ENCODE measurements at places on chromosomes 12 and 14.

- DNase-seq: no peak
Observed at GRCh38 chr14:23707415-23707814, 71.3 kb downstream of the DHRS2 start.

GRCh38 chr14:78611796-78612571, 441.8 kb downstream of the NRXN3 start:
- DNase-seq: no peak

- DNase-seq: no peak
Observed at GRCh38 chr12:63304887-63305316, 153.9 kb upstream of the AVPR1A start.

GRCh38 chr14:78997811-78998210, 827.6 kb downstream of the NRXN3 start:
- DNase-seq: no peak

- no peak for DNase-seq
Observed at GRCh38 chr14:61395115-61395725, 73.8 kb downstream of the PRKCH start.

- DNase-seq: no peak
Observed at GRCh38 chr14:53875324-53875897, 81.2 kb downstream of the BMP4 start.

DNA sequence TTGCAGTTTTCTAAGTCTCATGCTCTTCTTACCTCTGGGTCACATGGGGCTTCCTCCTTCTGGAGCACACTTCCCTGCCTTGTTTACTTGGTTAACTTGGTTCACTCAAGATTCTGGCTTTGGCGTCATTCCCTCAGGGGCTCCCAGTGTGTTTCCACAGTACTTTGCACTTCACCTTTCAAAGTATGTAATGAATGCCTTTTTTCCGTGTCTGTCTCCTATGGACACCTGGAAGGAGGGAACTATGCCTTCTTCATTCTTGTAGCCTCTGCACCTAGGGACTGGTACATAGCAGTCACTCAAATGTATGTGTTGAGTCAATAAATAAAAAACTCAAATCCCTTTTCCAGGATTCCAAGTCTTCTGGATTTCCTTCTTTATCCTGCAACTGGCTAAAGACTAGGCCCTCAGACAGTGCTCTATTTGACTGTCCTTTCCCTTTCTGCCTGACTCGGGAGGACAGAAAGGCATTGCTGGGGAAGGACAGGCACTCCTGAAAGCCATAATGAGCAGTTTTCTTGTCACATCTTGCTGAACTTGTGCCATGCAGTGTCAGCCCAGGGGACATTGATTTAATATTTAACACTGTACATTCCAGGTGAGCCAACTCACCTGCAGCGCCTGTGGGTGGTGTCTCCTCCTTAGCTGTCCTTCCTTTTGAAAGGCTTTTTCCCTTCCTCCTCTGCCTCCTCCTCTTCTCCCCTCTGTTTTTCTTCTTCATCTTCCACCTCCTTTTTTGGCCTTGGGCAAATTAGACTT, 12.8 kb downstream of the MYRFL start:
- no peak for DNase-seq

DNA sequence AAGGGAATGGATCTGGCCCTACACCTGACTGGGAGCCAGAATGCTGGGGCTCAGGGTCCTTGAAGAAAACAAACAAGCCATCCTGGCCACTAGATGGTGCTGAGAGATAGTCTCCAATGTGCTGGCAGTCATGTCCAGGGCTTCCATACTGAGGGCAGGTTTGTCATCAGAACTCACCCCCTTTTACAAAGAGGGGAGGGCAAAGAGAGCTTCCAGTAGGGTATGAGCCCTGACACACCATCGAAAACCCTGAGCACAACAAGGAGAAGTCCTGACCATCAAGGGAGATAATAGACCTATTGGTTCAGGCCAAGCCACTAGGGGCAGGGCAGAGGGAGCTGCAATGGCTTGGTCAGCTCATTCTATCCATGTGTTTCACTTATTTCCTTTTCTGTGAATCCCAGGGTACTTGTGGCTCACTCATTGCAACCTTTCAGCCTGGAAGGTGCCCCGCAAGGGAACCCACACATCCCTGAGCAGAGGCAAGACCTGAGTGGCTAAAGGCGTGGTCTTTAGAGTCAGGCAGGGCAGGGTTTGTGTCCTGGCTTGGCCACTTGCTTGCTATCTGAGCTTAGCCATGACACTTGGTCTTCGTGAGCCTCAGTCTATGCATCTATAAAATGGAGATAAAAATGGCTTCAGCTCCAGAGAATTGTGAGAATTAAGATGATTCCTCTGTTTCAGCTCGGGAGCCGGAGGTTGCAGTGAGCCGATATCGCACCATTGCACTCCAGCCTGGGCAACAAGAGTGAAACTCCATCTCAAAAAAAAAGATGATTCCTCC, 6.2 kb upstream of the PLEKHH1 start:
- no peak for DNase-seq

- no peak for DNase-seq
Observed at GRCh38 chr12:114013575-114014345, 47.6 kb upstream of the RBM19 start.

GRCh38 chr14:102164965-102165364, 25.3 kb downstream of the WDR20 start:
- no peak for DNase-seq

DNA sequence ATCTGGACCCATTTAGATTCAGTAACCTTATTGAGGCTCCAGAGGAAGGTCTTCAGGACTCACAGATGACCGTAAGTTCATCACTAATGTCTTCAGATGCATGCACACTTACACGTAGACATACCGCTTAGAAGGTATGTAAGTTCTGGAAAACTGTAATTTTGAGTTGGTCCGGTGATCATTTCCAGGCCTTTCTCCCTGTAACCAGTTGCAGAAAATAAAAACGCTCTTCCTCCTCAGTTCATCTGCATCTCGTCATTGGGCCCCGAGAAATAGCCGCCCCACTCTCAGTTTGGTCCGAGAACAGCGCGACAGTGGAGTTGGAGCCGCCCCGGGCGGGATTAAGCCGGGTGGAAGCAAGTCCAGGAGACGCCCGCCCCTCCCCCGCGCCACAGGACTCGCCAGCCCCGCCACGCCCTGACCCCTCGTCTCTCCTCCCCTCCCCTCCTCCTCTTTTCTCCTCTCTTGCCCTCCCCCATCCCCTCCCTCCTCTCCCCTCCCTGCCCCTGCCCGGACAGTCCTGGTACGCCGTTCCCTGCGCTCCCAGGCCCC, 83.7 kb downstream of the TNFAIP2 start:
- no peak for DNase-seq

DNA sequence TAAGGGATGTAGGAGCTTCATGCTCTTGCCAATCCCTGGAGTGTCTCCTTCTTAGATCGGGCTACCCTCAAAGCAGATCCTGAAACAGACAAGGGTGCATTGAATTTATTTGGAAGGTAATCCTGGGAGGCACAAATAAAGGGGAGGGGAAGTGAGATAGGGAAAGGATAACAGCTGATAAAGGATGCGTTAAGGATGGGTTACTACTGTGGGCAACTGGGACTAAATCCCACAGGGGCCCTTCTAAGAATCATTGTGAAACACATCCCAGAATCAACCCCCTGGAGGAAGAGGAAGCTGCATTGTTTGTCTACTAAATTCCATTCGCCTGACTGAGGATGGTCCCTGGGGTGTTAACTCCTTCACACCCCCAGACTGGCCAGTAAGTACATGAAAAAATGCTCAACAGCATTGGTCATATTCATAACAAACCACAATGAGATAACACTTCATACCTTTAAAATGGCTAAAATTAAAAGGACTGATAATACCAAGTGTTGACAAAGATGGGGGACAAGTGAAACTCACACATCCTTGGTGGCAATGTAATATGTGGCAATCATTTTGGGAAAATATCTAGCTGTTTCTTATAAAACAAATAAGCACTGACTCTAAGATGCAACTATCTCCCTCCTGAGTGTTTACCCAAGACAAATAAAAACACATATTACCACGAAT, 37.0 kb upstream of the CMKLR1 start:
- DNase-seq: no peak

- peak; percentile 32 for DNase-seq
Observed at GRCh38 chr12:111429828-111430432, 24.2 kb downstream of the SH2B3 start.

GRCh38 chr12:108801736-108802100, 55.7 kb downstream of the SSH1 start:
- DNase-seq: no peak

All from stimulated activated CD4-positive, alpha-beta T cell treated with anti-CD3 and anti-CD28 coated beads, Interleukin-12 subunit alpha, Interleukin-12 subunit beta, amount 100 ng/mL, for 48 hours (primary cell).